ENCODE measurements at places on chromosomes 7 and 10.

- no peak for DNase-seq
Measured at GRCh38 chr10:109988212-109988596, 19.6 kb upstream of the ADD3 start.

- DNase-seq = no peak
Measured at GRCh38 chr10:5921746-5922145, 31.7 kb downstream of the FBH1 start.

DNA sequence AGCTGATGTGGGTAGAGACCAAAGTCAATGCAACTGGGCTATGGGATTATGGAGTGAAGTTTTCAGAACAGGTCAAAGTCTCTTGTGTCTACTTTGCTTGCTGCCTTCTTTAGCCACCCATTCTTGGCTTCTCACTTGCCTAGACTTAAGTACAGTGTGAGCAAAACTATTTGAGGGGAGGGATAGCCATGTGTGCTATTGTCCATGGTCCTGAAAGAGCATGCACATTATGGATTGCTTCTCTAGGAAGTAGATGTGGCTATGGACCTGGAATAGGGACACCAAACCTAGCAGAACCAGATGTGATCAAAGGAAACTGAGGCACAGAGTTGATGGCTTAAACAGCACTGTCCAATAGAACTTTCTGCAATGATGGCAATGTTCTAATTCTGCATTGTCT lies 81.9 kb upstream of the ZNF800 start:
- no peak for DNase-seq

DNA sequence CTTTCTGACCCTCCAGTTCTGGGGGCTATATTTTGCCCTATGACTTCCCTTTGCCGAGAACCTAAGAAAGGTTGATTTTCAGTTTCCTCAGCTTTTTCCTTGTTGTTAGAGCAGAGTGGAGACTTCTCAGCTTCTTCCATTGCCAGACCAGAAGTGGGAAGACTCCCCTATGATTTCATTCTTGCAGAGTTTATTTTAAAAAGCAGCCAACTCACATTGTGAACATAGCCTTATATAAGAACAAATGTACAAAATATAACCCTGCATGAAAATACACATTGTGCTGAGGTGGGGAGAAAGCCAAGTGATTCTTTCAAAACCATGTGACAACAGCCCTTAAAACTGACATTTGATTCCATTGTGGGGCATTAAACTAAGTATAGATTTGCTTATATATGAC lies 33.8 kb upstream of the FZD8 start:
- DNase-seq = no peak

DNA sequence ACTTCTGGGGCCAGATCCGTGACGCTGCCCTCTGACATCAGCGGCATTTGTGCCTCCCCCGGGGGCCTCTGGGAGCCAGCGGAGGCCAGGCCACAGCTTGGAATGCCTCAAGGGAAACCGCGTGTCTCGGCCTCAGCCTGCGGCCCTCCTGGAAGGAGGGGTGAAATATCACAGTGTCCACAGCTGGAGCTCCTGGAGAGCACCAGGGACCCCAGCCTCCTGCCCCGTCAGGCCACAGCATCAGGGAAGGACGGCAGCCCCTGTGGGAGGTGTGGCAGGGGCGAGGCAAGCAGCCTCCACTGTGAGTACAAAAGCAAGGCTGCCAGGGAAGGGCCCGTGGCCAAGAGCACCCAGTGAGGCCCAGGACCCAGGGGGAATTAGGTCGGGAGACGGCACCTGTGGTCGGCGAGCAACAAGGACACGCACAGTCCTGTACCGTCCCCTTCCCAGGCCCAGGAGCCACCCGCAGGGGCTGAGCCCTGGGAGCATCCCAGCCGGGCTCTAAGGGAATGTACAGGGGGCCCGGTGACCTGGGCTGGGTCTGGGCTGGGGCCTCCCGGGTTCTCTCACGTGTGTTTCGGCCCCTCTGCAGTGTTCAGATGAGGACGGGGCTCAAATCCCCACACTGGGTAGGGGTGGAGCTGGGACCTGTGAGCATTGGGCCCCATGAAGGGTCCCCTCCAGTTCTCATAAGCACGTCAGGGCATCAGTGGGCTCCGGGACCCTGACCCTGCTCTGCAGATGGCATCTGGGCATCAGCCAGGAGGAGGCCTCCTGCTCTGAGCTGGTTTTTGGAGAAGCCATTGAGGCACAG lies 18.7 kb upstream of the KNDC1 start:
- DNase-seq = no peak

DNA sequence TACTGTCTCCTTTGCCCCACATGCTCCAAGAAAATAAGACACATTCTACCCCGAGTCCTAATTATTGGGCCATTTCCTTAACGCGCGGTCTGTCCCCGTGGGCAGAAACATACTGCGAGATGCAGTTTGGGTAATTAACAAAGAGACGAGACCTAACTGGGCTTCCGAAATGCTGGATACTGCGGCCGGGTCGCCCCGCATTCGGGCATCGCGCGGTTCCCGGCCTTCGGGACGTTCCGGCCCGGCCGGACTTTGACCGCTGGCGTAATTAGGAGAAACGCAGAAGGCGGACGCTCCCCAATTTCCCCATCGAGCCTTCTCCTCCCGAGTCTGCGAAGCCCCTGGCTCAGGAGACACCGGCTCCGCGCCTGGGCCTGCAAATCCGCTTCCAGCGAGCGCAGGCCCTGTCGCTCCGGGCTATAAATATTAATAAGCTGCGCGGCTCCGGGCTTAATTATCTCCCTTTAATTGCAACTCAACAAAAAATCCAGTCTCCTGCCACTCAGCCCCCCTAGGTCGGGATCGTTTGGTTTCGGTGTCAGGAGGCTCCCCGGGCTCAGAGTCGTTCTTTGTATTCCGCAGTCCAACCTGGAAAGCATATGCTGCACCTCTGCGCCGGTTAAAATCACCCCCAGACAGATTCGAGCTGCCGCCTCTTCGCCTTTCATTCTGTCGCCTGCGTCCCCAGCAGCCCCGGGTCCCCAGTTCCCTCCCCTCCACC lies 131.5 kb downstream of the SPAG6 start:
- DNase-seq = no peak

DNA sequence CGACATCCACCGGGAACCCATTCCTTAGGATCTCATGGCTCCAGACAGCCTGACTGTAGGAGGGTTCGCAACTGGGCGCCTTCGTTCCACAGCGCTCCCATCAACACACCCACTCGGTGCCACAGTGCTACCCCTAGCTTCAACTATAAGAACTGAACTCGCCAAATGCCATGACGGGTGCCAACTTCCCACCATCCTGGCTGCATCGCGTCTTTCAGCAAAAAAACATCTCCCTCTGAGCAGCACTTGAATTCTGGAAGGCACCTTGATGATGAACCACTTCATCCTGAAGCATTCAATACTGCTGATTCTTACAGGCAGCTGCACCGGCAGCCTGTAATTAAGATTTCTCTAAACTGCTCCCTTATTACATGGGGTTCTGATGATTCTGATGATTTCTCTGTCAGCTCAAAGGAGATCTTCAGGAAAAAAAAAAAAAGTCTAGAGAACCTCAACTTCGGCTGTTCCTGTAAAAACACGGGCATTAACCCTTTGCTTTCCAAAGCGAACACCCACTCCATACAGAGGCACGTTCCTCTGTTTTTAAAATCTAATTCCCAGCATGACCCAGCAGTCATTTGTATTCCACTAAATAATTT lies 1.3 kb downstream of the CYTH3 start:
- DNase-seq = peak; percentile 65

DNA sequence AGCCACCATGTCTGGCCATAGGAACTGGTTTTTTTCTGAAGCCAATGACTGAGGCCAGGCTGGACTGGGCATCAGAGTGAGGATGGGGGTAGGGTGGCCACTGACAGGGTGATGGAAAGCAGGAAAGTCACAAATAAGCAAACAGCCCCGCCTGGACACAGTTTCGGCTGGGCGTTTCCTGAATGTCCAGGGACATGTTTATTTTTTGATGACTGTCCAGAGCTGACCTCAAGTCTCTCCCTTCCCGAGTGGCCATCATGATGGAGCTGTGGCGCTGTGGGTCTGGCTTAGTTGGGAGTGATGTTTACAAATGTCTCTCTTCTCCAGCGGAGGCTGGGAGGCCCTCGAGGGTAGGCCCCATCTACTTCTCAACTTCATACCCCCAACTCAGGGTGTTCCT lies 37.1 kb upstream of the COMTD1 start:
- no peak for DNase-seq

DNA sequence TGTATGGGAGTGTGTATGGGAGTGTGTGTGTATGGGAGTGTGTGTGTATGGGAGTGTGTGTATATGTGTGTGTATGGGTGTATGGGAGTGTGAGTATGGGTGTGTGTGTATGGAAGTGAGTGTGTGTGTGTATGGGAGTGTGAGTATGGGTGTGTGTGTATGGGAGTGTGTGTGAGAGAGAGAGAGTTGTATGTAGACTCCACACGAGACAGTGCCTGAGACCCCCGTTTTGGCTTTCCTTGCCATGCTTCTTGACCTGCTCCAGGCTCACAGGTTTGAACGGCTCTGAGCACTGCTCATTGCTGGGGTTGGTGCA lies 49.7 kb downstream of the COL17A1 start:
- DNase-seq = no peak

DNA sequence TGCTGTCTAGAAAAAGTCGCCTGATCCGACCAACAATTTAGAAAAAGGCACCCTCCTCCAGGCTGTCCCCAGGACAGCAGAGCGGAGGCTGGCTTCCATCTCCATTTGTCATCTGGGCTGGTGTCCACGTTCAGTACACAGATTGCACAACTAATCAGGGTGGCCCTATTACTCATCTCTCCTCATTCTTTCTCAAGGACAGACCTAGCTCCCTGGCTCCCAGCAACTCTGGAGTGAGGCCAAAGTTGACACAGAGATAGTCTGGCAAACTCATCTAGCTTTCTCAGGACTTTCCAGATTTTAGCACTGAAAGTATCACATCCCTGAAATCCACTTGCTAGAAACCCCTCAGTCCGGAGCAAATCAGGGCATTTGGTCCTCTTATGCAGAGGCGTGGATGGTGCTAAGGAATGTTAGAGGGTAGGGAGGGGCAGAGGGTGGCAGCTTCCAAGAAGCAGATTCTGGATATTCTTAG lies 75.1 kb downstream of the DNAH11 start:
- no peak for DNase-seq

- DNase-seq = no peak
Measured at GRCh38 chr7:711093-711921, 15.2 kb upstream of the DNAAF5 start.

- DNase-seq = no peak
Measured at GRCh38 chr10:26314265-26315013, 97.9 kb downstream of the GAD2 start.

DNA sequence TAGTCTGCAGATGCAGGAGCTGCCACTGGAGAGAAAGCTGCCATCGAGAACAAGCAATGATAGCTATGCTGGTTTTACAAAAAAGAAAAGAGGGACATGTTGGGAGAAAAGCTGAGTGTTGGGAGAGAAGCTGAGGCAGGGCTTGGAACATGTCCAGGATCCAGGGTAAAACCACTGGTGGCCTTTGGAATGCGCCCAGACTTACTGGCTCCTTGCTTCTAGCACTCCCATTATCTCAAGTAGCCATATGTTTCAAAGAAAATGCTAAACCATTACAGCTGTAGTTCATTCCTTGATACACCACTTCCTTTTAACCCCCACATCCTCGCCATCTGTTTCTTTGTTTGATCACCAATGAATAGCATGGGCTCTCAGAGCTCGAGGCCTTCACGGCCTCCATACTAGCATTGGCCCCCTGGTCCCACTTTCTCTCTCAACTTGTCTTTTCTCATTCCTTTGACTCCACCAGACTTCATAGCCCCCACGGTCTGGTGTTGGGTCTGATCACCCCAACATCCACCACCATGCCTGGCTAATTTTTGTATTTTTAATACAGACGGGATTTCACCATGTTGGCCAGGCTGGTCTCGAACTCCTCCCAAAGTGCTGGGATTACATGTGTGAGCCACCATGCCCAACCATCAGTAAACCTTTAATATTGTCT lies 23.8 kb upstream of the PLAC9 start:
- DNase-seq = no peak

- peak; percentile 31 for DNase-seq
Measured at GRCh38 chr10:54985732-54986131, 184.7 kb upstream of the PCDH15 start.

DNA sequence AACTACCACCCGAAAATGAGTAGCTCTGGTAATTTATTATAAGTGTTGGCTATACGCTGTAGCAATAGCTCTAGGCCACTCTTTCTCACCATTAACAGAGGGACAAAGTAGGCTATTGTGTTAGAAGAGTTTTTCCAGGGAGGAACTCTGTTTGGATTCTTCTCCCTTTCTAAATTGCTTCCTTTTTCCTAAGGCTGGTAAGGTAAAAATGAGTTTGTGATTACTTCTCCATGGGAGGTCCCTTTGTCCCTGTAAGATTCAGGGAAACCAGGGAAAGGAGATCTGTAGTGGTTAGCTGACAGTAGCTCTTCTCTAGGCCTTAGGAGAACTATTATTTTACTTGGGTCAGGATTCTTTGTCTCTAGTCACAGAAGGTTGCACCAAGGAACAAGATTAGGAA lies 23.2 kb upstream of the SEMA3E start:
- DNase-seq = no peak

DNA sequence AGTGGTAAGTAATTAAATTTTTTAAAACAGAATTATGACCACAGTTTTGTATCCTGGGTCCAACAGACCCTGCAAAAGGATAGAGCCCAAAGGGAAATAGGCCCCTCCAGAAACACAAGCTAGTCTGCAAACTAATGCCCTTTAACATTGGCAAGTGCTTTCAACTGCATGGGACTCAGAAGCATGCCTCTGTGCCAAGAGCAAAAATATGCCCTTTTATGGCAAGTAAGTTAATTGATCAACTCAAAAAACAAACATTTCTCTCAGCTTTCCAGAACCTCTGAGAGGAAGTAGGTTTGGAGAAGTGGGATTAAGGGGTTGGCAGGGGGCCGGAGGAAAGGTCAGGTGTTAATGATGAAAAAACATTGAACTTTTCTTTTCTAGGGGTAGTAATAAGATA lies 186.6 kb upstream of the PRSS1 start:
- no peak for DNase-seq
